ENCODE measurements at places on chromosomes 2 and 18.
A peak's percentile ranks its signal among the peaks of the same experiment; 100 is the strongest.

- no peak for DNase-seq
These were observed 145.0 kb upstream of the SPATS2L start for GRCh38 chr2:200161458-200161857.

GRCh38 chr2:241209271-241209670 lies 20.8 kb downstream of the ANO7 start:
- no peak for DNase-seq

- DNase-seq = no peak
These were observed 76.9 kb downstream of the KIAA2012 start for GRCh38 chr2:202149936-202150335.

DNA sequence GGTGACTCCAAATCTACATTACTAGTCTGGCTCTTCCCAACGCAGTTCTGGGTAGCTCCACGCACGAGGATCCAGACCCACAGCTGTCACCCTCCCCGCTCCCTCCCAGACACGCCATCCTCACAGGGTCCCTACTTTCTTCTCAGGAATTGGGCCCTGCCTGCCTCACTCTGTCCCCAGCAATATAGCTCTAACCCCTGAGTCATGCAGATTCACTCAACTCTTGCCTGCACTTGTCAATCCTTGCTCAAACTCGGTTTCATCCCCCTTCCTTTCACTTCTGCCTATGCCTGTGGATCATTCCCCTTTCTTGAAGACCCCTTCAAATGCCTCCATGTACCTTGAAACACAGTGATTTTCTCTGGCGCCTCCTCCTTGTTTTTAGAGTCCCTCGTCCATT lies 5.0 kb downstream of the ST8SIA5 start:
- DNase-seq = no peak

GRCh38 chr2:170313347-170313991 lies 135.5 kb downstream of the MYO3B start:
- peak; percentile 82 for DNase-seq

- DNase-seq = no peak
These were observed 78.7 kb upstream of the MSH6 start for GRCh38 chr2:47704287-47704686.

GRCh38 chr2:236668531-236668969 lies 98.9 kb downstream of the ACKR3 start:
- DNase-seq = no peak

GRCh38 chr18:24586662-24587360 lies 126.4 kb downstream of the HRH4 start:
- DNase-seq = no peak

GRCh38 chr2:128663371-128664050 lies 344.8 kb upstream of the HS6ST1 start:
- no peak for DNase-seq

- peak; percentile 50 for DNase-seq
These were observed 12.0 kb upstream of the DDX1 start for GRCh38 chr2:15579641-15580040.

DNA sequence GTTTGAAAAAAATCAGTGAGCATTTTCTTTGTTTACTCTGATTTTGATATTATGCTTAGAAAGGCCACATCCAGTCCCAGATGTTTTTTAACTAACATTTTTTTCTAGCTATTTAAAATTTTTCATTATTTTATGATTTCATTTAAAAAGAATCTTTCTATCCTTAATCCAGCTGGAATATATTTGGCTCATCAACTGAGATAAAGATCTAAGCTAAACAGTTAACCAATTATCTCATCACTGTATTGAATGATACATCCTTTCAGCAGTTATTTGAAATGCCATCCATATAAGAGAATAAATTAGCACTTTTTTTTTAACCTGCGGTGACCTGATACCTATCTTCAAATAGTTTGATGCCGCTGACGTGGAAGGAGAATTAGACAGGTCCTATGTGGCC lies 245.5 kb upstream of the COPS8 start:
- no peak for DNase-seq

- no peak for DNase-seq
These were observed 179.7 kb downstream of the EVA1A start for GRCh38 chr2:75381032-75381431.

Data from myocyte (in vitro differentiated cells).